ENCODE measurements at places on chromosomes 7 and 10. TPM values are rescaled to one million over a fixed set of nuclear protein-coding genes. Genes with fewer than 3 reads are reported as not detected.

The PPP1R17 gene
- total RNA-seq, result not detected

The ZP3 gene
- 8.6 TPM for total RNA-seq

The PARP12 gene
- total RNA-seq, result 43.1 TPM

The AKR1C4 gene
- total RNA-seq, result not detected

The VSTM4 gene
- total RNA-seq, result 0.50 TPM

The TMEM139 gene
- total RNA-seq, result 20.5 TPM

The STOX1 gene
- total RNA-seq, result 0.21 TPM

The ZNF804B gene
- total RNA-seq, result not detected

The IRF5 gene
- total RNA-seq, result 19.9 TPM

The ELOVL3 gene
- 1.1 TPM for total RNA-seq

The CYP2C9 gene
- not detected for total RNA-seq

The UCMA gene
- total RNA-seq, result not detected

The ZPBP gene
- total RNA-seq, result 0.13 TPM

The EPHA1 gene
- total RNA-seq, result 27.5 TPM

The TMEM196 gene
- total RNA-seq, result not detected

The SLC39A12 gene
- not detected for total RNA-seq

The NSUN5 gene
- total RNA-seq, result 63.4 TPM

The EIF4H gene
- total RNA-seq, result 264 TPM

The COL1A2 gene
- total RNA-seq, result 10.8 TPM

The FZD1 gene
- 10.1 TPM for total RNA-seq

The EBLN1 gene
- total RNA-seq, result not detected

The HOXA3 gene
- total RNA-seq, result 26.4 TPM

The GNGT1 gene
- not detected for total RNA-seq

The C10orf90 gene
- not detected for total RNA-seq

The DPP6 gene
- 0.84 TPM for total RNA-seq

The IL2RA gene
- total RNA-seq, result 0.34 TPM

The SNCG gene
- not detected for total RNA-seq

The IL6 gene
- 8.5 TPM for total RNA-seq

The FAM20C gene
- 39.1 TPM for total RNA-seq

The TSPAN15 gene
- 22.4 TPM for total RNA-seq

The GNAT3 gene
- total RNA-seq, result not detected

The GARIN1A gene
- 0.17 TPM for total RNA-seq

The RNLS gene
- 25.9 TPM for total RNA-seq

The GIMAP4 gene
- 0.13 TPM for total RNA-seq

The FGF8 gene
- total RNA-seq, result not detected

The LIPJ gene
- total RNA-seq, result 0.08 TPM

The PNLIPRP3 gene
- total RNA-seq, result not detected

The TFR2 gene
- 0.34 TPM for total RNA-seq

The FOXP2 gene
- total RNA-seq, result 0.14 TPM

The PTN gene
- total RNA-seq, result 4.7 TPM

The VOPP1 gene
- total RNA-seq, result 118 TPM

The GPR158 gene
- total RNA-seq, result not detected
